ENCODE measurements at places on chromosomes 6 and 20.

DNA sequence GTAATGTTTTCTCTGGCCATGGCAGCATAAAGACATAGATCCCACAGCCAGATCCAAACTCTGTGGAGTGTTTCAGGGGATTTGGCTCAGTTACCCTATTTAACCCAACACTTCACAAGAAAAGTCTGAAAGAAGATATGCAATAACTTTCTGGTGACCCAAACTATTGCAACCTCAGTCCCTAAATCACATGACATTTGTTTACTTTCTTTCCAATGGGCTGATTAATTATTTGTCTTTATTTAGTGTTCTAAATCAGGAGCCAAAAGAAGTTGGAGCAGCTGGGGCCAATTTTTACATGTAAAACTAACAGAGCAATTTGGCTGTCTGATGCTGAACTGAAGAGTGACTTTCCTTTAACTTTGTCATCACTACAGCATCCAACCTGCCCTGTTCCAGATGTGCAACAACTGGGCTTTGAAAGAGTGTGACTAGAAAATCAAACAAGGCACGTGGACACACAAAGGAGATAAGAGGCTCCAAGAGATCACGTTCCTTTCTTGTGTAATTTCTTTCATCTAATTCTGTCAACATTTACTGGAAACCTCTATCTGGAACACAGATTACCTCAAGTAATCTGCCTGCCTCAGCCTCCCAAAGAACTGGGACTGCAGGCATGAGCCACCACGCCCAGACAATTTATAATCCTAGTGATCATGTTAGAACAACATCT, 90.8 kb downstream of the TRMT11 start:
- DNase-seq = no peak

DNA sequence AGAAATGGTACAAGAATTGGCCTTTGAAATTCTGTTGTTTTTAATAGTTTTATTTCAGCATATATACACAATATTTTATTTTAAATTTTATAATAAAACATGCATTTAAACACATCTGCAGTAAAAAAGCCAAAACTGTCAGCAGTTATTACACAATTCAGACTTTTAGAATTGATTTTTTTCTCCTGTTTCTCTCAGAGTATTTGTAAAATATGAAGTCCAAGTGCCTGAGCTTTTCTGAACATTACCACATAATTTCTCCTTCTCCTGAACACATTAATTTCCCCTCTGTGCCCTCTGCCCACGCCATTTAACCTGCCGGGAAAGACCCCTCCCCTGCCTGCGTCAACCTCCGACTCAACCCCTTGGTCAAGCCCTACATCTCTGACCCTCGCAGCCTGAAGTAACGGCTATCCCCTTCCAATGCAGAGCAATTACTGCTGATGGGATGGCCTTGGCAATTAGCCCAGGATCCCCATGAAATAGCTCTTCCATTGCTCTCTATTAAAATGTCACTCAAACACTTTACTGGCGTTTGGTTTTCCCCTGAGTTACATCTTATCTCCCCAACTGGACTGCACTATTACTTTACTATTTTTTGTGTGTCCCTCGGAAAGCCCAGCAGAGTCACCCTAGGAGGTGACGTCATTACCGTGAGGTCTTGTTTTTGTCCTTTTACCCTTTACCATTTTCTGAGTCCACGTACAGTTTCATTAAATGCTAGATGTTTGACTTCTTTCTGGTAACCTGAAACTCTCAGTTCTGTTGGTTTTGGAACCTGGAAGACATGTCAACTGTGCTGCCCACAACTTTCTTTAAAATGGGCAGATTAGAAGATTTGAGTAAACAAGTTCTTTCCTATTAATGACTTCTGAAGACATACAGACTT, 146.7 kb upstream of the TAB2 start:
- DNase-seq = no peak

DNA sequence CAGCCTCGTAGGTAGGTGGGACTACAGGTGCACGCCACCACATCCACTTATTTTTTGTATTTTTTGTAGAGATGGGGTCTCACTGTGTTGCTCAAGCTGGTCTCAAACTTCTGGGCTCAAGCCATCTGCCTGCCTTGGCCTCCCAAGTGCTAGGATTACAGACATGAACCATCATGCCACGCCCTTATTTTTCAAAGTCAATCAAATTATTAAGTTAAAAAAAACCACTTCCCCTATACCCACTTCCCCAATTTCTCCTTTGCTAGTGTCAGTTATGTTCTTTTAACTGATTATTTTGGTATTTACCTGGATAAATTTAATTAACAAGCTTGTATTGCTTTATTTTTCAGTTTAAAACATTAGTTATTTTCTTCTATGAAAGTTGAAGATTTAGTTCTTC, 49.6 kb downstream of the RIOK1 start:
- DNase-seq = no peak

- no peak for DNase-seq
Measured at GRCh38 chr20:13130061-13130706, 90.9 kb upstream of the ISM1 start.

- peak; percentile 10 for DNase-seq
Measured at GRCh38 chr20:61120595-61121515, 131.2 kb upstream of the CDH4 start.

DNA sequence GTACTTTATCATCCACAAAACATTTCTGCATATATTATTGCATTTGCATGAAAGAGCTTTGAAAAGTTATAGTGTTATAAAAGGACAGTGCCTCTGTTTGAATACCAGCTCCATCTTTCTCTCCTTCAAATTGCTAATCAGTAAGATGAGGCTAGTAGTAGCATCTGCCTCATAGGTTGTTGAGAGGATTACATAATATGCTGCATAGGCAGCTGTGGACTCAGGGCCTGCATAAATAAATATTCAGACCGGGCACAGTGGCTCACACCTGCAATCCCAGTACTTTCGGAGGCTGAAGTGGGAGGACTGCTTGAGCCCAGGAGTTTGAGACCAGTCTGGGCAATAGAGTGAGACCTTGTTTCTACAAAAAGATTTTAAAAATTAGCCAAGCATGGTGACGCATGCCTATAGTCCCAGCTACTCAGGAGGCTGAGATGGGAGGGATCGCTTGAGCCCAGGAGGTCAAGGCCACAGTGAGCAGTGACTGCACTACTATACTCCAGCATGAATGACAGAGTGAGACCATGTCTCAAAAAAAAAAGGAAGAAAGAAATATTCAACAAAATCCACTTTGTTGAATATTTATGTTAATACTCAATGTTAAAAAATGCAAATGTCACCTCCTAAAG, 18.3 kb upstream of the SEC63 start:
- DNase-seq = no peak

DNA sequence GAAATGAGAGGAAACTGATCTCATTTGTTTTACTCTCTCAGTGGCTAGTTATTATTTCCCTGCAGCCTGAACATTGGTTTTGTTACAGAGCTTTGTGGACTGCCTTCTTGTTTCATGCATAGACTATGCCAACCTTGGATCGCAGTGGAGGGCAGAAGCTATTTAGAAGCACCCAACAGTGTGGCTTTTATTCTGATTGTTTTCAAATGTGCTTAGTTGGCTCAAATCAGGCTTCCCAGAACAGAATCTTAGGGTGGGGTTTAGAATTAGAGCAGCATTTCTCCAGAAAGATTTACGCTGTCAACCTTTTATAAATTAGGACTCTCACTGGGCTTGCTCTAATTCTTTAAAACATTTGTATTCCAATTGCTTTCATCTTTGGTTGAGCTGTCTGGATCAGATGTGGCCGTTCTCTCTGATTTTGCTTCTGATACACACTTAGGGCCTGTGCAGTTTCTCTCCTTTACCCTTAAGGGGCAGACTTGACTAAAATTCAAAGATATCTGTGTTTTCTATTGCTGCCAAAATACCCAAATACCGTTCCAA, 210.3 kb downstream of the BCKDHB start:
- no peak for DNase-seq

DNA sequence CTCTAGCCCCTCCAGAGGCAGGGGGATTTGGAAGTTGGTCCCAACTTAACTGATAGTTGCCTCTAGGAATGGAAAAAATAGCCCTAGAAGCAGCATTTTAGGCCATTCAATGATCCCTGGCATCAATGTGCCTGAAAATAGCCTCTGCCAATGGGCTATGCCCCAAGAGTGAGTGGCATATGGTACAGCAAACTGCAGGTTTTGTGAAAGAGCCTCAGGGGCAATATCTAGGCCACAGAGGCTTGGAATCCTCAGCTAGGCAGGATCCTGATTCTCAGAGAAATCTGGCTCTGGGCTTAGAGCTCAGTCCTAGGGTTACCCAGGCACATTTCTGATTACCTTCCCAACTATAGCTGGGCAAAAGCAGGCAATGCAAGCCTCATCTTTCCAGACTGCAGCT, 104.4 kb upstream of the MOCS1 start:
- no peak for DNase-seq

- DNase-seq = no peak
Measured at GRCh38 chr6:37135835-37136694, 33.9 kb upstream of the PIM1 start.

- no peak for DNase-seq
Measured at GRCh38 chr20:904039-904545, 12.0 kb downstream of the ANGPT4 start.

- no peak for DNase-seq
Measured at GRCh38 chr6:139154881-139155547, 20.1 kb downstream of the HECA start.

- no peak for DNase-seq
Measured at GRCh38 chr20:31808481-31808880, 10.7 kb upstream of the MYLK2 start.

GRCh38 chr6:52552278-52552643, 24.6 kb downstream of the TRAM2 start:
- DNase-seq = no peak
